ENCODE measurements at places on chromosomes 5 and 9.

GRCh38 chr5:107451028-107451427, 219.7 kb downstream of the EFNA5 start:
- DNase-seq, result no peak

GRCh38 chr5:57174128-57174889, 450 bp downstream of the GPBP1 start:
- no peak for DNase-seq

DNA sequence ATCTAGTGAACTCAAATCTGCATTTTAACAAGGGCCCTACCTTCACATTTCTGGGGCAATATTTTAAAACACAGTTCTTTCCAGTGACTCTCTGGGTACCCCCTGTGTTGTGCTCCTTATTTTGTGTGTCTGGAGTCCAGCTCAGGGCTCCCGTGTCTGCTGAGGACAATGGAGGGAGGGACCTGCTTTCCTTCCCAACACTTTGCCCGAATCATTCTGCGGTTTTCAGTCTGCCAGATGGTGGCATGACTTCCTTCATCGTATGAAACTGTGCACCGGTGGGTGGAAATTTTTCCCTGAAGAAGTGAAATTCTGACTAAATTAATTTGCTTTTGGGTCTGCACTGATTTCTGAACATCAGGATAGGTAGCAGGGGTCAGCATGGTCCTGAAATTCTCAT, 153.6 kb upstream of the CD180 start:
- DNase-seq, result peak; percentile 44

GRCh38 chr5:174567506-174568141, 156.8 kb upstream of the MSX2 start:
- DNase-seq, result no peak

DNA sequence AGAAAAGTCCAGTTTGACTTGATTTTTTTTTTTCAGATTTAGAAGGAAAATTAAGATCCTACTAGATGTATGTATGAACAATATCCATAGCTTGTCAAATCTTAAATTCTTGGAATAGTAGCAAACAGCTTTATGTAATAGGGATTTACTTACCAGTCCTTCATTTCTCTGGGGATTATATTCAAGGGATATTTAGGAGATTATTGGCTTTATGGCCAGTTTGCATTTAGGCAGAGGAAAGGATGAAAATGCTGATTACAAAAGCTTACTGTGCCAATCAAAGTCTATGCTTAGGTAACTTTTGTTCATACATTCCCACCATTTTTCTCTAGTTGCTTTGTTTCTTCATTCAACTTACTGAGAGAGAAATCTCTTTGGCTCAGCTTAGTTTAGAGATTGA, 47.9 kb downstream of the MAST4 start:
- DNase-seq, result no peak

GRCh38 chr9:120630333-120630732, 50.4 kb upstream of the CDK5RAP2 start:
- DNase-seq, result no peak

GRCh38 chr5:34978681-34979080, 49.3 kb downstream of the DNAJC21 start:
- DNase-seq, result no peak

GRCh38 chr5:93519740-93520139, 61.3 kb downstream of the NR2F1-AS1 start:
- DNase-seq, result no peak

GRCh38 chr5:96278981-96279380, 154.1 kb downstream of the PCSK1 start:
- DNase-seq, result no peak

DNA sequence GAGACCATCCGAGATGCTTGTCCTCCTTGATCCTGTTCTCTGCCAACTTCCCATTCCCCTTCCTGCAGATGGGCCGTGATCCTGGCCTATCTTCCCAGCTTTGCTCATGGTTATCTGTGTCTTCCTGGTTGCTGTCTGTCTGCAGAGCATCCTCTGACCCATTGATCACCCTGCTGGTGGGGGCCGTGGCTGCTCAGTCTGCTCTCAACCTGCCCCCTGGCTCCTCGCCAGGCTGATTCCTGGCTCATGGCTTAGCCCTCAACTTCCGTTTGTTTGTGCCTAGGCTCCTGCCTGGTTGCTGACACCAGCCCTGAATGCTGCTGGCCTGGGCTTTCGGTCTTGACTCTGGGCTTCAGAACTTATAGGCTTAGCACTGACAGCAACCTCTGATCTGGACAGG, 67.1 kb upstream of the SMIM15 start:
- DNase-seq, result no peak

DNA sequence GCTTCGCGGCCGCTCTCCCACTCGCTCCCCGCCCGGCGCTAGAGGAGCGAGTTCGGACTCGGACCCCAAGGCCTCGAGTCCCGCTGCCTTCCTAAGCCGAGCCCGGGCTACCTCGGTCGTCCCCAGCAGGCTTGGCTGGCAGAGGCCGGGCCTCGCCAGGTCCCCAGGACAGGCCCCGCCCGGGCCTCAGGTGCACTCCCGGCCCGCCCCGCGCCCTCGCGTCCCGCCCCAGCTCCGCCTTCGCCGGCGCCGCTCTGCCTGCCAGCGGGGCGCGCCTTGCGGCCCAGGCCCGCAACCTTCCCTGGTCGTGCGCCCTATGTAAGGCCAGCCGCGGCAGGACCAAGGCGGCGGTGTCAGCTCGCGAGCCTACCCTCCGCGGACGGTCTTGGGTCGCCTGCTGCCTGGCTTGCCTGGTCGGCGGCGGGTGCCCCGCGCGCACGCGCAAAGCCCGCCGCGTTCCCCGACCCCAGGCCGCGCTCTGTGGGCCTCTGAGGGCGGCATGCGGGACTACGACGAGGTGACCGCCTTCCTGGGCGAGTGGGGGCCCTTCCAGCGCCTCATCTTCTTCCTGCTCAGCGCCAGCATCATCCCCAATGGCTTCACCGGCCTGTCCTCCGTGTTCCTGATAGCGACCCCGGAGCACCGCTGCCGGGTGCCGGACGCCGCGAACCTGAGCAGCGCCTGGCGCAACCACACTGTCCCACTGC, at the start of gene SLC22A5:
SLC22A5 (plus strand) TSS at position 237 of the 707 bp plus-strand sequence; CDS start at position 500, 263 bp downstream.
- DNase-seq, result peak; percentile 92
